ENCODE measurements at places on chromosomes 11 and 22.

GRCh38 chr11:129410395-129410960 lies 34.8 kb downstream of the BARX2 start:
- DNase-seq: no peak

GRCh38 chr22:31127181-31127772 lies 4.5 kb downstream of the INPP5J start:
- no peak for DNase-seq

- DNase-seq: peak; percentile 27
Observed at GRCh38 chr11:61701242-61701886, 21.2 kb downstream of the DAGLA start.

DNA sequence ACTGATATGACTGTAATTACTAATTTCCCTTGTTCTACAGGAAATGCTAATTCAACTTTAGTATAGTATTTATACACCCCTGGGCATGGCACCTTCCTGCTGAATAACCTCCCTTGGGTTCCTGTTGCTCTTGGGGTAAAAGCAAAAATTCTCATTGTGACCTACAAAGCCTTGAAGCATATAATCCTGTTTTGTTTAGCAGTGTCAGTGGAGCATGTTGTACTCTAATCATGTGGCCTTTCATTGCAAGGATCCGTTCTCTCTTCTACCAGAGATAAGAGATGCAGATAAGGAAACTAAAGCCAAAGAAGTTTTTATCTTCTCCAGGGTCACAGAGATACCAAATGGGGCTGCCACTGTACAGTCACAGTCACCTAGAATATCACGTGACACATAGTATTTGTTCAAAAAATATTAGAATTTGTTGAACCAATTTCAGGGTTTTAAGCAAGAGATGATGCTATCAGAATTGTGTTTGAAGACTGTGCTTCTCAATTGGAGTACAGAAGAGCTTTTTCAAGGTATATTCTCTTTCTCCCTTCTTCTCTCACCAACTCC lies 25.1 kb downstream of the CSRP3 start:
- no peak for DNase-seq

GRCh38 chr22:27207907-27208306 lies 550.5 kb downstream of the MIAT start:
- DNase-seq: no peak

DNA sequence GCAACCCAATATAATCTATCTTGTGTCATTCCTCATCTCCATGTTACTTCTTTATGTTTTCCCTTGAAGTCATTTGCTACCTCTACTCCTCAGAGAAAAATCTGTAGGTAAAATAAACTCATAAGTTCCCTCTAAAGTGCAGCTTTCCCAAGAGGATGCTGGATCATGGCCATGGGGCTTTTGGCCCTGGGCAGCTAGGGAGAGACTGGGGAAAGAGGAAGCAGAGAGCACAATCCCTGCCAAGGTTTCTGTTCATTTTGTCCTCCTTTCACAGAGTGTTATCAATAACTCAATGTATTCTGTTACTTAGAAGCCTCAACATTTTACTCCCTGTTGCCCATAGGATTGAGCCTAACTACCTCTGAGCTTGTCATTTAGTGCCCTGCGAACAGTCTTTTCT lies 9.0 kb downstream of the RNF121 start:
- no peak for DNase-seq

- DNase-seq: no peak
Observed at GRCh38 chr11:107249054-107249453, 208.6 kb downstream of the CWF19L2 start.

DNA sequence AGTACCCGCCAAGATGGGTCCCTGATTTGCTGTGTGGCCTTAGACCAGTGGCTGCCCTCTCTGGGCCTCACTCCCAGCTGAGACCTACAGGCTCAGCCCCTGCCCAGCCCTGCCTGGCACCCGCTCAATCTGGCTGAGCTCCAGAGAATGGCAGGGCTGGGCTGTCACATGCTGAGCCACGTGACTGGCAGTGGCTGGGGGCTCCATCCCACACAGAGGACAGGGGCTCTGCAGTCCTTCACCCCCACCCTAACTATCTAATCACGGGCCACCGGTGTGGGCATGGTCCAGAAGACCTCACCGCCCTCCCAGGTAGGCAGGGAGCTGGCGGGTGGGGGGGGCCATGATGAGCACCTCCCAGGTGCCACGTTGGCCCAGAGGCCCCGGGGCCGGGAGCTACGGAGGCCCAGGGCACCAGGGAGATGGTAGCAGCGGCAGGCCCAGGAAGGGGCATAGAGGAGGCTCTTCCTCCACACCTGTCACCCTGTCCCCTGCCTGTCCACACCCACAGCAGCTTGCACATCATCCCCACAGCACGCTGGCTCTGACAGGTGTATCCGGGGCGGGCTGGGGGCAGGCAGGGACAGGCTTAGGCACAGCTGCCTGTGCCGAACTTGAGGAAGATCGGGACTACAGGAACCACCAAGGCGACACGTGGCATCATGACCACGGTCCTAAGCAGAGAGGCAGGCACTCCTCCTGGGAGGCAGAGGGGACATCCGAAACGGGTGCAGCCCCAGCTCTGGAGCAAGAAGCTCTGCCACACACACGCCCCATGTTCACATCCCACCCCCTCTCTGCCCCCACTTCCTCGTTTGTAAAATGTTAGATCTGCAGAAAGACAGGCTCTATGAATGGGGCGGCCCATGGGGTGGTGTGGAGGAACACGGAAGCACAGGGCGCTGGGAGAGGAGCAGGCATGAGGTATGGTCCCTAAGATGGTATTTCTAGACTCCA lies 1.5 kb upstream of the ALDH3B1 start:
- peak; percentile 65 for DNase-seq

GRCh38 chr22:25540166-25540907 lies 24.1 kb upstream of the GRK3 start:
- DNase-seq: no peak

GRCh38 chr22:30079952-30080533 lies at the start of gene HORMAD2:
Gene HORMAD2, plus strand, starts transcription at chr22:30080464. Its CDS starts 13,489 bp downstream, at chr22:30093953.
- no peak for DNase-seq

DNA sequence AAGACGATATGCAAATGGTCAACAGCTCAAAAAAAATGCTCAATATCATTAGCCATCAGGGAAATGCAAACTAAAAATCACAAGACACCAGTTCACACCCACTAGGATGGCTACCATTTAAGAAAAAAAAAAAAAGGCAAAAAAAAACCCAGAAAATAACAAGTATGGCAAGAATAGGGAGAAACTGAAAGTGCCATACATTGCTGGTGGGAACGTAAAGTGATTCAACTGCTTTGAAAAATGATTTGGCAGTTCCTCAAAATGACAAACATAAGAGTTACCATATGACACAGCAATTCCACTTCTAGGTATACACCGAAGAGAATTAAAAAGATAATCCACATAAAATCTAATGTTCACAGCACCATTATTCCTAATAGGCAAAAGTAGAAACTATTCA lies 47.5 kb downstream of the PICALM start:
- DNase-seq: no peak

- DNase-seq: peak; percentile 47
Observed at GRCh38 chr11:101848262-101848661, 66.5 kb upstream of the CEP126 start.

- DNase-seq: no peak
Observed at GRCh38 chr11:122721201-122721963, 65.9 kb downstream of the UBASH3B start.

DNA sequence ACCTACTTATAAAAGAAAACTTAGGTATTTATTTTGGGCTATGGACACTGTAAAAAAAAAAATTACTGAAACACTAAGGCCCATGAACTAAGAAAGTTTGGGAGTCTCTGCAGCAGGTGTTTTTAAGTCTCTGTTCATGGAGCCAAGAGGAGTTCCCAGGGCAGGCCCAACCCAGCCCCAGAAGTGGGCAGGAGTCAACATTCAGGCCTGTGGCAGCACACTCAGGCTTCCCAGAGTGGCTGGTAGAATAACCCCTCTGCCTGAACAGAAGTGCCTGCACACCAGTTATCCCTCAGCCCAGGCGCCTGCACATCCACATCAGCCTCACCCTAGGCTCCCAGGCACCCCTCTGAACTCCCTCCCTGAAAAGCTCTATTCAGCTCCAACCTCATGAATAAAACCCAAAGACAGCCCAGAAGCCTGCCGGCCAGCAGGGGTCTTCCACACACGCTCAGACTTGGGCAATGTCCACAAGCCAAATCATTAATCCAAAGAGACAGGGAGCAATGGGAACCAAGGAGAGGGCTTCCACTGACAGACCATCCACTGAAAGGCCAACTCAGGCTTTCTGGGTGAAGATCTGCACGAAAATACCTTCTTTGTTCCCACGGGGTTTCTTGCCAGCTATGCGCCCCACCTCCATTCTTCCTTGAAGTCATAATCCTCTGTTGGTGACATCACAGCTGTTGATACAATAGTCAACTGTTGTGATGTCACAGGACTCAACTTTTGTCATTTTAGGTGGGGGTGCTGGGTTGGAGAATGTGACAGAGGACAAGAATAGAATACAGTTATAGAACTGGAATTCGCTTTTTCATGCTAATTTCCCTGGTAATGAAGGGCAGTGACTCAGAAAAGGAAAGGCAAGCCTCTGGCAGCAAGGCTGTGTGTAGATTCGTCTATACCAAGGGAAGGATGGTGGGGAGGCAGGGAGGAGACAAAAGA lies 83.7 kb downstream of the RPL27A start:
- DNase-seq: no peak

DNA sequence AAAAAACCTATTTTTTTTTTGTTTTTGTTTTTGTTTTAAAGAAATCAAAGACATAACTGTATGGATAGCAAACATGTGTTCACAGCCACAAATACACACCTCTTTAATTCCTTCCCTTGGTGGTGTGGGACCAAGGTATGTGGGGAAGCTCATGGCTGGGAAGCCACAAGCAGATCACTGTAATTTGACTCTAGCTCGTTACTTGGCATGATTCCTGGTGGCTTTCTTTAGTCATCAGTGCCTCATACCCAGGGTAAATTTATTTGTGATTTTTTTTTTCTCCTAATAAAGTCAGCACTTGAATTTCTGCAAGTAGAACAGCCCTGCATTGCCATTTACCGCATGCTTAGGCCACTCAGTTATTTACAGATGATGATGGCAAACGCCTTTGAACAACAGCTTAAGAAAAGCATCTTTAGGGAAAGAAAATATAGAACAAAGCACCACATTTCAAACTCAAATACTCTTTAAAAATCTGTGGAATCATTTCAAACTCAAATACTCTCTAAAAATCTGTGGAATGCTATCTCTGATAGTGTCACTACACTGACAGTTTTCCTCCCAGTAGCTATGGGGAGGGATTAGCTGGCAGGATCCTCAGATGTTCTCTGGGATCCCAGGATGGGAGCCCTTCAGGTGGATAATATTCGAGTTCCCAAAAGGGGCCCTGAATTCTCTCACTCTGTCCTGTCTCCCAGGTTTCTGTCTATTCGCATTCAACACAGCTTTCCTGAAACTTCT lies 687.2 kb downstream of the OPCML start:
- no peak for DNase-seq

DNA sequence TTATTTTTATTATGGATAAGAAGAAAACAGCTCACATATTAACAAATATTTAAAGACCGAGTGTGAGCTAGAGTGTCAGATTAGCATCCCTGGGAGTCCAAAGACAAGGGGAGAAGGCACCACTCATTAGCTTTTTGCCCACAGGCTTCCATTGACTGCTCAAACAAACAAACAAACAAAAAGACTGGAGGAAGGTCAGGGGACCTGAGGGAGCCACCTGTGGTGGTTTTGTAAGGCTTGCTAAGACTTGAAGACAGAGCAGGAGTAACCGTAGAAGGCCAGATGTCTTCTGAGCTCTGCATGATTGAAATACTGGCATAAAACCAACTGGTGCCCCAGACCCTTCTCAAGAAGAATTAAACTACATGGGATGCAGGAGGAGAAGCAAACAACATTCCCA lies 395.2 kb upstream of the CNTN5 start:
- no peak for DNase-seq

DNA sequence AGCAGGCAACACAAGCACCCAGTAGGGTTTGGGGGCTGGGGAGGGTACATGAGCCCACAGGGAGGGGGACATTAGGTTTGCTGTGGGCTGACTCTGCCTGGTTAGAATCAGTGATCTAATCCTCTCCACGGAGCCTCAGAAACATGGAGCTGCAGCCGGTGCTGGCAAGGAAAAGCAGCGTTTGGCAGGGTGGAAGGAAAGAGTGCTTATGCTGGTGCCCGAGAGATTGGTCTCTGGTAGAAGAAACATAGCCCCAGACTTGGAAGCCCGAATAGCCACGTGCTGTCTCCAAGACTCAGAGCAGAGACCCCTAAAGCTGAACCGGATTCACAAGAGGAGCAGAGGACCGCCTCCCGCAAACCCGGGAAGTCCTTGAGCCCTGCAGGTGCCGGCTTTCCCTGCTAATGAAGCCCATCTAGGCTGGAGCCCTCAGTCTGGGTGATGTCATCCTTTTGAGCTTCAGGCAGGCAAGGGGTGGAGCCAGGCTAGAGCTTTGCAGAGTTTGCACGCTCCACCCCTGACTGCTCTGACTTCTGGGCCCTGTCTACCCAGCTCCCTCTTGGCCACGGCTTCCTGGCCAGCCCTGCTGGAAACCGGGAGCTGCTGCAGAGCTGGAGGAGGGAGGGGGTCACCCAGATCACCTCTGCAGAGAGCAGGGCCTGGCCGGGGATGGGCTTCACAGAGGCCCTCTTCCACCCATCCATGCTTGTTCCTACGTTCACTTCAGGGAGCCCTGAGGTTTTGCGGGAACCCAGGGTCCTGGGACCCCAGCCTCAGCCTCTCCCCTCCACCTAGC lies 35.0 kb upstream of the JAM3 start:
- DNase-seq: no peak

- DNase-seq: peak; percentile 36
Observed at GRCh38 chr11:128628686-128629085, 41.3 kb upstream of the ETS1 start.

DNA sequence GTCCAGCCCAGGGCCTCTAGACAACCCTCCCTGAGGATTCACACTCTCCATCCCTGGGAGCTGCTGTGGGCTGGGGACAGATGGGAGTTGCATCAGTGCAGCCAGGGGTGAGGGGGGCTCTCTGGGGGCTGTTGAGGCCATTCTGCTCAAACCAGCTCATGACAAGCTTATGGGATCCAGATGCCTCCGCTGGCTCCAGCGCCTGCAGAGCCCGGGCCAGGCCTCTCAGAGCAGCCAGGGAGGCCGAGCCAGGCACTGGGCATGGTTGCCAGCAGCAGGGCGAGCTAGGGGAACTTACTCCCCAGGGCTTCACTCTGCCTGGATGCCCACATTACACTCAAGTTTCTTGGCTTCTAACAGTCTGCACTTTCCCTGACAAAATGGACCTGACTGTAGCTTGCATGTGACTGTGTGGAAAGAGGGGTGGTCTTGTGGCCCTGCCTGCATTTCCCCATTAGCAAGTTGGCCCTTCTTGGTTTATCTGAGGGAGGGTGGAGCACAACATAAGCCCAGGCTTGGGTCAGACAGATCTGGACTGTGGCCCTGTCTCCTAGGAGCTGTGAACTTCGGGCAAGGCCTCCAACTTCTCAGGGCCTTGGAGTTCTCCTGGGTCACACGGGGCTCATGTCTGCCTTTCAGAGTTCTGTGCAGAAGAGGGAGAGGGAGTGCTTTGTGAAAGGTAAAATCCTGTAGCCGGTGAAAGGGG lies 34.5 kb upstream of the CYB5R3 start:
- DNase-seq: no peak

DNA sequence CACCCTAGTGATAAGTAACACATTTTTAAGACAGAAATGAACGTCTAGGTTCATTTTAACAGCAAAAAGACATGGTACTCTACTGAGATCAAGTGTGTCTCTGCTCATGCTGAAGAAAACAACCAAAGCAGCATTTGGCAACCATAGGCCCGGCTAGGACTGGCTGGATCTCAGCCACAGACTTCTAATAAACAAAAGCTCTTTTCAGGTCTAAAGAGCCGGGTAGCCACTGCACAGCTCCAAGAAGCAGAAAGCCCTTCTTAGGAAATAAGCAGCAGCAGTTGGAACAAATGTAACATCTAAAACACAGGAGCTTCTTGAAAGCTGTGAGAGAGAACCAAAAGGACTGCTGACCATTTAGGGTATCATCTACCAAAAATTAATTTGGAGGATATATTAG lies 37.6 kb downstream of the PITPNB start:
- DNase-seq: no peak

Data from OCI-LY7 (cell line).